NCI-H187 (cell line): ENCODE measurements at places on chromosomes 3 and 15.

DNA sequence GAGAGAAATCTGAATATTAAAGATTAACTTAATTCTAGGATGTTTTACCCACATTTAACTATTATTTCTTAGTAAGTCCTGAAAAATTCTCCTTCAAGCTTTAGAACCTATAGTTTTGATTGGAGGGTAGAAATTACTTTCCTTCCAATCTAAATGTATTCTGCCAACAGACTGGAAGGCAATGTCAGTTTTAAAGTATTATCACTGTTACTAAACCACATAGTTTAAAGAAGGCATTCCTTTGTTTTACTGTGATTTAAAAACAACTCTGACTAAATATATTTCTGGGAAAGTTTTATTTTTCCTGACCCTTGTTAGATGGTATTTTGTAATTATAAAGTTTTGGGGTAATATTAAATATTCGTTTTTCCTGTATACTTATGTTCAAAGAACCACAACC lies 382.5 kb downstream of the TBC1D5 start:
- DNase-seq: no peak

GRCh38 chr3:108947855-108948254 lies 5.8 kb downstream of the GUCA1C start:
- no peak for DNase-seq

- no peak for DNase-seq
These were observed 186.0 kb downstream of the UBE2E2 start for GRCh38 chr3:23389089-23389488.

- no peak for DNase-seq
These were observed 25.2 kb downstream of the CCNL1 start for GRCh38 chr3:157134620-157135191.

- DNase-seq: no peak
These were observed 328.7 kb upstream of the ATP11B start for GRCh38 chr3:182464513-182465145.

- no peak for DNase-seq
These were observed 92.1 kb downstream of the SLC49A4 start for GRCh38 chr3:122886946-122887345.

- DNase-seq: no peak
These were observed 1.2 kb downstream of the PLOD2 start for GRCh38 chr3:146159616-146160320.

DNA sequence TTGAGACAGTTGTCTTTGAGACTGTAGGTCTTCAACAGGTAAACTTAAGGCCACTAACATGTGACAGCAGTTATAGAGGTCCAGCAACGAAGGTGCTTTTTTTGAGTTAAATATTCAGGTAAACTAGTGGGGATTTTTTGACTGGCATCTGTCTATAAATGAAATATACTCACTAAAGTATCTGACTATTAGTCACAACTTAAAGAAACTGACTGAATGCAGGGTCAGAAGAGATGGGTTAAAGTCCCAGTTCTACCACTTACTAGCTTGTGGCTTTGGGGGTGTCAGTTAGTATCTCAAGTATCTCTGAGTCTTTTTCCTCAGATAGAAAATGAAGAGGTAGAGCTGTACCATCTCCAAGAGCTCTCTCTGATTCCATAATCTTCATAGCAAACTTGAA lies 18.0 kb downstream of the MIX23 start:
- DNase-seq: no peak

DNA sequence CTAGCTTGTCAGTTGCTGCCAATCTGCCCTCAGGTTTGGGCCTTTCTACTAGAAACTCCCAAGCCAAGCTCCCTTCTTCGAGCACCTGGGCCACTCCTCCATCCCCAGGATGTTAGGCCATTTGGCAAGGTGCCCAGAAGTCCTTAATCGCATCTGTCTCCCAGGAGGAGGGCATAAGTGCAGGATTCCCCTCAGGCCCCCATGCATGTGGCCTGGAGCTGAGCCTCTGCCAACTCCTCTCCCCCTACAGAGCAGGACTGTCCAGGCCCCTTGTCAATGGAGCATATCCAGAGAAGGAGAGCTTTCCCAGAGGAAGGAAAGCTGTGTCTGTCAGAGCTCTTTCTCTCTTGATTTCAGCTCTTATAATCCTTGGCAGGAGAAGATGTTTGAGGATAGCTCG lies 182.6 kb upstream of the ROPN1 start:
- DNase-seq: peak; percentile 98

- DNase-seq: no peak
These were observed 626.0 kb downstream of the EDEM1 start for GRCh38 chr3:5813521-5813920.

DNA sequence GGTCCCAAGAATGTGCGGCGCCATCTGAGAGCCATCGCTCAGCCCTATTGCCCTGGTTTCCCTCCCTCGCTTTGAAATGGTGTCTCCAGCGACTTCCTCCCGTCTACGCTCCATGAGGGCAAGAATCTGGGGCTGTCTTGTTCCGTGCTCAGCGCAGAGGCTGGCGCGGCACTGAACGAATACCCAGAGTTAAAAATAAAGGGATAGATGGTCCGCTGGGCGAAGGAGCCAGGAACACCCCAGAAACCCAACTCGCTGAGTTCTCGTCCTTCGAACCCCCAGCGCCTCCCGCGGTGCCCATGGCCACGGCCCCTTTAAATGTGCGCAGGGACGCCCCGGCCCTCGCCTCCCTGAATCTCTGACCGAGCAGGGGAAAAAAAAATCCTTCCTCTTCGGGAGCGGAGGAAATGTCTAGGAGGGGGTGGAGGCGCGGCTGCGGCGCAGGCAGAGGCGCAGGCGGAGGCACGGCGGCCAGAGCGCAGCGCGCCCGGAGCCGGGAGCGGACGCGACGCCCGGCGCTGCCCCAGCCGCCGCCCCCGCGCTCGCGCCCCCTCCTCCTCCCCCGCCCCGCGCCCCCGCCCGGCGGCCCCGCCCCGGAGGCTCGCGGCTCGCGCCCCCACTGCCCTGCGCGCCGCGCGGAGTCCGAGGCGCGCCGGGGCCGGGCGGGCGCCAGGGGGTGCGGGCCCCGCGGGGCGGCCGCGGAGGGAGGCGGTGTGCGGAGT lies 8.5 kb upstream of the FGD5 start:
- DNase-seq: no peak

DNA sequence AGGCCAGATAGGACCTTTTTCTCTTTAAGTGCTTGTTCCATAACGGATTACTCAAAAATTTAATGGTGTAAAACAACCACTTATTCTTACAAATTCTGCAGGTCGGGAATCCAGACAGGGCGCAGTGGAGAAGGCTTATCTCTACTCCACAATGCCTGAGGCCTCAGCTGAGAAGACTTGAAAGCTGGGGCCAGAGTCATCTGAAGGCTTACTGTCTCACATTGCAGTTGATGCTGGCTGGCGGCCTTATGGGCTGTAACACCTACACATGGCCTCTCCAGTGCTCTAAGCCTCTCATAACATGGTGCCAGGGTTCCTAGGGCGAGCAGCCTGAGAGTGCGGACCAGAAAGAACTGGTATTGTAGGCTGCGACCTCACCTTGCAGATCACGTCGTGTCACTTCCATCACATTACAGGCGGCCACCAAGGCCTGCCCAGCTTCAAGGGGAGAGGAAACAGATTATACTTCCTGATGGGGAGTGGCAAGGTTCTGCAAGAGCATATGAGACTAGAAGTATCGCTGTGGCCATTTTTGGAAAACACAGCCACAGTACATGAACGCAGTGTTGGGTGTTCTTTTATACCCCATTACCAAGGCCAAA lies 32.4 kb downstream of the CMTM7 start:
- DNase-seq: no peak

GRCh38 chr3:31981206-31982181 lies at the start of the genes OSBPL10 and ZNF860:
Gene OSBPL10, minus strand, starts transcription at chr3:31981262. Its CDS starts 83 bp downstream, at chr3:31981179.
Gene ZNF860, plus strand, starts transcription at chr3:31981750. Its CDS starts 7,330 bp downstream, at chr3:31989080.
- DNase-seq: no peak

GRCh38 chr15:88202231-88202630 lies 54.3 kb downstream of the NTRK3 start:
- no peak for DNase-seq

- no peak for DNase-seq
These were observed 16.0 kb downstream of the CAPN3 start for GRCh38 chr15:42375252-42375651.

DNA sequence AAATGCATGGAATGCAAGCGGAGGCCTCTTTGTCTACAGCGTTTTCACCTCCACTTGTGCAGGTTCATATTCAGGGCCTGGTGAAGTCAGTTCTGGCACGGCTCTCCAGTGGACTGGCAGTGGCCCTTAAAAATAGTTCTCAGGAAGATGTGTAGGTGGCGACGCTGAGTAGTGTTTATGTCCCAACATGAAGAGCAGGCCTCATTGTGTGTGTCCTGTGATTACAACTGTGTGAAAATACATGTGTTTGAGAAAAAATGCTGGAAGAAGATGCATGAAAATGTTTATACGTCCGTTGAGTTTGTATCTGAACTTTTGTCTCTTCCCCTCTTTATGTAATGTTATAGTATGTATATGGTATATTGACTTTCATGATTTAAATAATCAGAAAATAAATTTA lies 7.2 kb downstream of the LIPC start:
- no peak for DNase-seq

GRCh38 chr3:127324076-127324475 lies 36.2 kb upstream of the PRR20G start:
- DNase-seq: no peak

DNA sequence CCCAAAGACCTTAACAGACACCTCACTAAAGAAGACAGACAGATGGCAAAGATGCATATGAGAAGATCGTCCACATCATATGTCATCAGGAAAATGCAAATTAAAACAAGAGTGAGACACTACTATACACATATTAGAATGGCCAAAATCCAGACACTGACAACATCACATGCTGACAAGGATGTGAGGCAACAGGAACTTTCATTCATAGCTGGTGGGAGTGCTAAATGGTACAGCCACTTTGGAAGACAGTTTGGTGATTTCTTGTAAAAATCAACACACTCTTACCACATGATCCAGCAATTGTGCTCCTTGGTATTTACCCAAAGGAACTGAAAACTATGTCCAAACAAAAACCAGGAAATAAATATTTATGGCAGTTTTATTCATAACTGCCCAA lies 17.6 kb downstream of the CHDH start:
- no peak for DNase-seq

- DNase-seq: no peak
These were observed 79.5 kb upstream of the FGF7 start for GRCh38 chr15:49343546-49343945.

- DNase-seq: no peak
These were observed 107.8 kb downstream of the ZIC4 start for GRCh38 chr3:147298511-147298982.

- no peak for DNase-seq
These were observed 3.8 kb upstream of the GABRR3 start for GRCh38 chr3:98038876-98039275.

GRCh38 chr3:134211797-134212196 lies 38.9 kb downstream of the RYK start:
- no peak for DNase-seq

GRCh38 chr15:100713163-100713867 lies 110.9 kb downstream of the ASB7 start:
- no peak for DNase-seq

DNA sequence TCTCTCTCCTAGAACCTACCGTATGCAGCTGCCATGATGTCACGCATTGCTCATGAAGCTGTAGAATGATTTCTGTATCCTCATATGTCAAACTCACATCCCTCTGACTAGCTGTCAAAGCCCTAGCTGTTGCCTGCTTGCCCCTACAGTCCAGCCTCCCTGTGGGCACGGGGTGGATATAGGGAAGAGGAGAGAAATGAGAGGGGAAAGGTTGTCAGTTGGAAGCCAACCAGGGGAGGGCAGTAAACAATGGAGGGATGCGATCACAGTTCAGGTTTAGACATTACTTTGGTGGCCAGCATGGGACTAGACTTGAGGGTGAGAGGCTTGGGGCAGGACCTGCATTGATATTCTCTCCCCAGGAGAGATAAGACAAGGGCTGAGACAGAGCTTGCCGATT lies 1.7 kb upstream of the HDGFL3 start:
- no peak for DNase-seq

- DNase-seq: no peak
These were observed 72.8 kb upstream of the ZNF280D start for GRCh38 chr15:56806148-56806536.

GRCh38 chr3:87025661-87026645 lies 35.0 kb upstream of the VGLL3 start:
- DNase-seq: no peak

- no peak for DNase-seq
These were observed 19.3 kb downstream of the TBC1D21 start for GRCh38 chr15:73892446-73893226.

- DNase-seq: no peak
These were observed 39.4 kb downstream of the LEO1 start for GRCh38 chr15:51932161-51932560.

DNA sequence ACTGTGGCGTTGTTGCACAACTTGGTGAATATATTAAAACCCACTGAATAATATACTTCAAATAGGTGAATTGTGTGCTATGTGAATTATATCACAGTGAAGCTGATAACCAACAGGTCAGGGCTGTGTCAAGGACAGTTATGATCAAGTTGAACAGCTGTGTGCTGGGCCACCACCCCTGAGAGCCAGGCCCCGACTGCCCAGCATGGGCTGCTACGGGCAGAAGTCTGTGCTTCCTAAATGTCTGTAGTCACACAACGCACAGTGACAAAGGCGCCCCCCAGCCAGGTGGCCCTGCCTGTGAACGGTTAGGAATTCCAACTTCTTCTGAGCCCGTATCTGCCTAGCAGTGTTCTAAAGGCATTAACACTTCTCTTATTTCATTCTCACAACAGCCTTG lies 32.8 kb downstream of the TKT start:
- DNase-seq: no peak

DNA sequence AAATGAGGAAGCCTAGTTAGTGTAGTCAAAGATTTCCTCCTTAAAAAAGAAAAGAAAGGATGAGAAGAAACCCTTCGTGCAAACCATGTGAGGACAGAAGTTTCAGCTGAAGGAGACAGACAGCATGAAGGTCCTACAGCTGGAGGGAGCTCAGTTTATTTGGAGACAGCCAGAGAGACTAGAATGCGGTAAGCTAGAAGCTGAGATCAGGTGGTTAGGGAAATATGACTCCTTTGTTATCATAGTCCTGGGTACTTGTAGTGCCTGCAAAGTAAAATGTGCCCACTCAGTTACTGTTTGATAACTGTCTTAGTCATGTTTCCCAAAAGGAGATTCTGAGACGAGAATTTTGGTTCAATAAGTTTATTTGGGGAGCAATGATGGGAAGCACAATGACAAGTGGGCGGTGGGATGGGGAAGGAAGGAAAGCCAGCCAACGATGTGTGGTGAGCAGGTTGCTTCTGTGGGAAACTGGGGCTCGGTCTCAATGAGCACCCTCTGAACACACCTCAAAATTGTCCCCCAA lies 178.8 kb upstream of the SNTN start:
- DNase-seq: no peak

GRCh38 chr3:15206662-15207576 lies 873 bp downstream of the CAPN7 start:
- no peak for DNase-seq

GRCh38 chr3:180383332-180384020 lies 218.5 kb upstream of the TTC14 start:
- DNase-seq: no peak

- no peak for DNase-seq
These were observed 27.3 kb downstream of the ADCY5 start for GRCh38 chr3:123421353-123422174.

DNA sequence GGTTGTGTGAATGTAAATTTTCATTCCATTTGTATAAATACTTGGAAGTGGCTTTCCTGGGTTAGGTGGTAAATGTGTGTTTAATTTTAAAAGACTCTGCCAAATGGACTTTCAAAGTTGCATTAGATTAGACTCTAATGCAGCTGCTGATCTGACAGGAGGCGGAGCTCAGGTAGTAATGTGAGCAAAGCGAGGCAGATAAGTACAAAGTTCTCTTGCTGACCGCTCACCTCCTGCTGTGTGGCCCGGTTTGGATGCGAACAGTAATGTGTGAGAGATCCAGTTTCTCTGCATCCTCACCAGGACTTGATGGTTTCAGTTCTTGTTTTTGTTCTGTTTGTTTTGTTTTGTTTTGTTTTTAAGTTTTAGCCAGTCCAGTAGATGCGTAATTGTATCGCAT lies 34.9 kb upstream of the GABRA5 start:
- DNase-seq: no peak
